ENCODE measurements at places on chromosomes 2 and 18.

GRCh38 chr2:20619624-20620024 is 31.3 kb downstream of the HS1BP3 start:
- no peak for DNase-seq

GRCh38 chr2:162111958-162112850 is 38.2 kb upstream of the DPP4 start:
- DNase-seq = no peak

- DNase-seq = peak; percentile 96
Observed at GRCh38 chr2:238255151-238255551, 15.3 kb upstream of the HES6 start.

GRCh38 chr2:172398440-172398839 is 28.9 kb upstream of the ITGA6 start:
- DNase-seq = no peak

- DNase-seq = no peak
Observed at GRCh38 chr2:85594715-85595300, 737 bp upstream of the RNF181 start.

DNA sequence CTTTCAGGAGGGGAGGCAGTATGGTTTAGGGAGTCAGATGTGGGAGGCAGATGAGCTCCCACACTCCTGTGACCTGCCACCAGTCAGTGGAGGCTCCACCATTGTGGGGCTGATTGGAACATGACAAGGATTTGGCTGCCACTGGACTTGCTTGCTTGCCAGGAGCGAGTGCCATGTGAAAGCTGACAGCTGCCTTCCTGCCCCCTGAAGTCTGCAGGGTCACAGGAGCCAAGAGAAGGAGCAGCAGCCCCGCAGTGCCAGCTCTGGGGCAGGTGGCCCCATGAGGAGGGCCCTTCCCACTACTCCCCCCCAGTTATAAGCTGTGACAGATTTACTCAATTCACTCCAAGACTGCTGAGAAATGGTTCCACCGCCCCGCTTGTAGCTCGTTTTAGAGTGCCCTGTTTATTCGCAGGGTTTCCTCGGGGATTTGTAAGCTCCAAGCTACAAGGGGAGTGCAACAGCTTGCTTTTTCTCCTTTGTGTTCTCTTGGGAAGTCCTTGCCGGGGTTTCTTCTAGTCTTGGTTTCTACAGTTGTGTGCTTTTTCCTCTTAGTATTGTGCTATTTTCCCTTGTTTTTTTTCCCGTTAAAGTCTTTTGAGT is 414.3 kb downstream of the MEIS1 start:
- no peak for DNase-seq

- no peak for DNase-seq
Observed at GRCh38 chr18:28147674-28148171, 29.2 kb downstream of the CDH2 start.

- no peak for DNase-seq
Observed at GRCh38 chr2:73032702-73033097, 38.8 kb downstream of the SFXN5 start.

- no peak for DNase-seq
Observed at GRCh38 chr2:180980943-180981911, 822 bp downstream of the UBE2E3 start.

- no peak for DNase-seq
Observed at GRCh38 chr2:236935631-236936445, 149.9 kb upstream of the COPS8 start.
